ENCODE measurements at places on chromosomes 4 and X.

GRCh38 chrX:66130469-66130868 is 33.6 kb upstream of the HEPH start:
- DNase-seq: no peak

DNA sequence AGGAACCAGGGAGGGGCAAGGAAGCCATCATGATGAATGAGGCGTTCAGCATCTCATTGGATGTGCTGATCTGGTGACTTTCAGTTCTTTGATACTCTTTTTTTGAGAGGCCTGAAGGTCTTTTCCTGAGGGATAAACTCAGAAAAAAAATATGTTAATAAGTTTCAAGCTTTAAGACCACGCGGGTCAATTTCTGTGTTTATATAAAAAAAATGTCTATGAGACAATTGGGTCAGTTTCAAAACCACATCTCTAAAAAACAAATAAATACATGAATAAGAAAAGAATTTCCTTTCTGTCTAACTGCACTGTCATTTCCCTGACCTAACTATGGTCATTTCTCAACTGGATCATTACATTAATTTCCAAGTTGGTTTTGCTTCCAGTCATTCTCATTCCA is 62.6 kb downstream of the TRIML1 start:
- no peak for DNase-seq

GRCh38 chr4:38223306-38223705 is 263.1 kb downstream of the PTTG2 start:
- no peak for DNase-seq

- no peak for DNase-seq
Observed at GRCh38 chr4:169906821-169907220, 119.4 kb downstream of the MFAP3L start.

- no peak for DNase-seq
Observed at GRCh38 chrX:126550816-126551215, 1.8 kb downstream of the DCAF12L1 start.

All from LHCN-M2 (cell line).